ENCODE measurements at places on chromosomes 7 and 10. TPM values are rescaled to one million over a fixed set of nuclear protein-coding genes. Genes with fewer than 3 reads are reported as not detected.

GRCh38 chr10:71868192-71868697, 17.2 kb upstream of the PSAP start:
- H3K36me3 ChIP-seq, result no peaks in the 10 kb centered on the region
- DNase-seq, result peak; percentile 85
- H3K4me3 ChIP-seq, result no peak overlapping the region
- no peaks in the 10 kb centered on the region for H3K27me3 ChIP-seq

DNA sequence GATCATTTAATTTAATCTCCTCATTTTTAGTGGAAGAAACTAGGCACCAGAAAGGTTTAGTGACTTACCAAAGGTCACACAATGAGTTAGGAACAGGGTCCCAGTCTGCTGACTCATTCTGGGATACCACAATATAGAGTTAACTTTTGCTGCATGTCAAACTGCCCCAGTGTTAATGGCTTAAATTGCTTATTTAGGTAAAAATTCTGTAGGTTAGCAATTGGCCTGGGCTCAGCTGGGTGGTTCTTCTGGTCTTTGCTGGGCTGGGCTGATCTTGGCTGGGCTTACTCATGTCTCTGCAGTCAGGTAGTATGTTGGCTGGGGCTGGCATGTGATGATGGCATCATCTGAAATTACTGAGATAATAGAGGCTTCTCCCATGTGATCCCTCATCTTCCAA, 111.6 kb downstream of the EMX2 start:
- DNase-seq, result no peak
- no peak overlapping the region for H3K4me3 ChIP-seq
- H3K36me3 ChIP-seq, result no peaks in the 10 kb centered on the region
- H3K27ac ChIP-seq, result no peak overlapping the region
- H3K4me1 ChIP-seq, result peaks cover 10% of the 10 kb centered on the region
- H3K27me3 ChIP-seq, result no peaks in the 10 kb centered on the region

DNA sequence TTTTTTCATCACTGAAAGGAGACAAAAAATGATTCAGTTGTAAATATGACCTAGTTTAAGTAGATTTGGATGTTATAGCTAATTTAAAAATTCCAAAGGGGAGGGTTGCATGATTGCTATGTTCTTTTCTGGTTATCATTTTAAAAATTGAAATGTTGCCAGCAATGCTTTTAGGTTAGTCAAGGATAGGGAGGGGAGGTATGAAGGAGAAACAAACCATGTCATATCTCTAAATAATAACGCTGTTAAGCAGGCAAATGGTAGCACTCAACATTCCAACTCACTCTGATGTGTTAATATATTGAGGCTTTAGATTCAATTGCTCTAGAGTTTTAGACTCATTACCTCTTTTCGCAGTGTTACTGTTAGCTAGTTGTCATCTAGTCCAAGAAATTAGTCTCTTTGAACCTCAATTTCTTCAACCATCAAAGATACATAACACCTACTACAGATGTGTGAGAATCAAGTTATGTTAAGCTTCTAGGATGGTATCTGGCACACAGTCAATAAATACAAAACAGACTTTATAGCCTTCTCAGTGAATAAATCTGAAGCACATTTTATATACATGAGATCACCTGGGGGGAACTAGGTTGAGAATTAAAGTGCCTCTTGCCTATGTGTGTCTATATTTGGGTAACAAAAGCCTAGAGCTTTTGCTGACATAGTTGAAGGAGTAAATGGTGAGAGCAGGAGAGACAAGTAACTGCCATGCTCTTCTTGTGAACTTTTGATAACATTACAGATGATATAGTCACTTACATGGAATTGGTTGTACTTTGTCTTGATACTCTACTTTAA, 124.9 kb downstream of the CSTF2T start:
- no peak overlapping the region for H3K4me3 ChIP-seq
- H3K27ac ChIP-seq, result no peak overlapping the region
- H3K36me3 ChIP-seq, result no peaks in the 10 kb centered on the region
- no peaks in the 10 kb centered on the region for H3K27me3 ChIP-seq
- H3K4me1 ChIP-seq, result no peaks in the 10 kb centered on the region
- no peak for DNase-seq

- no peak overlapping the region for H3K27ac ChIP-seq
- no peak overlapping the region for H3K4me3 ChIP-seq
Observed at GRCh38 chr7:139650429-139651100, 127.1 kb downstream of the CLEC2L start.

DNA sequence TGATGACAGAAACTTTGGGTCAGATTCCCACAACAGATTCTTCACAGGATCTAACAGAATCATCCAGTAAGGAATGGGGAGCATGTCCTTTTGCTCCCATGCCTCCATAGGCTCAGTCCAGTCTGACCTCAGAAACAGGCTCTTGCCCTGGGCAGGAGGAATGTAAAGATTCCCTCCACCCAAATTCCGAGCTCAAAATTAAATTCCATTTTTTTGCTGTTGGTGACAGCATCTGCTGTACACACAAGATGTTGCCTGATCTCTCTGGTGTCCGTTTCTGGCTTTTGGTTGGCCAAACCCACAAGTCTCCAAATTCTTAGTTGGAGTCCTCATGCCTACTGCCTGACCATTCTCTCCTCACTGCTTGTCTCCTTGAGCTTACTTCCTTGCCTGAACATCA, 53.7 kb downstream of the SEM1 start:
- H3K4me3 ChIP-seq, result no peak overlapping the region
- no peaks in the 10 kb centered on the region for H3K4me1 ChIP-seq
- no peak overlapping the region for H3K27ac ChIP-seq
- no peaks in the 10 kb centered on the region for H3K27me3 ChIP-seq

GRCh38 chr7:98562381-98562823, 54.7 kb upstream of the NPTX2 start:
- H3K36me3 ChIP-seq, result no peaks in the 10 kb centered on the region
- no peaks in the 10 kb centered on the region for H3K27me3 ChIP-seq
- no peak overlapping the region for H3K27ac ChIP-seq
- no peak overlapping the region for H3K4me3 ChIP-seq
- DNase-seq, result peak; percentile 8
- H3K4me1 ChIP-seq, result no peaks in the 10 kb centered on the region

DNA sequence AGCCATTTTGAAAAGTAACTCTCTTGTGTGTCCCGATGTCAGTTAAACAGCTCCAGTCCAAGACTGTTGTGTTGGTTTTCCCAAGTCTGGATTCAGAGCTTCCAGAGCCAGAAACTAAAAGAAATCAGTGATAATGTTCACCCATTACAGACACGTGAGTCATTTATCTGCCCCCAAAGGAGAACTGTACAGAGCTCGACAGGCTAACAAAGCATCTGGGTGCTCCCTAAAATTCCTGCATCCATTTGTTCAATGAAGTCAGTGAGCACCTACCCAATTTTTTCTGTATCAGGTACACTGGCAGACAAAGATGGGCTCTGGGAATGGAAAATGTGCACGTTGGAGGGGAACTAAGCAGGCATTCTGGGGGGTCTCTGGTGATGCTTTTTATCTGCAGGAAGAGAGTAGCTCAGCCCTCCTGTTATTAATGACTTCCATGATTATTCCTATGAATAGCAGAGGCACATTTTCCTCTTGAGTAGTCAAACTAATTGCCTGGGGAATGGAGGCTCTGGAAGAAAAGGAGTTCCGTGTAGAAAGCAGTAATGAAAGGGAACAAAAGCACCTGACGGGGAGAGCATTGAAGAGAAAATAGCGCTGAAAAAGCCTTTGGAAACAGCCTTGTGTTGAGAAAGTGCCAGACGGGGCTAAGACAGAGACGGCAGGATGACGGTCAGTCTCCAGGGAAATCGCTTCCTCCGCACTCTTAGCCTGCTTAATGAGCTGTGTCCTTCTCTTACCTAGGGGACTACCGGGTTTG, 75.3 kb downstream of the GAD2 start:
- H3K4me3 ChIP-seq, result no peak overlapping the region
- no peaks in the 10 kb centered on the region for H3K27me3 ChIP-seq
- no peaks in the 10 kb centered on the region for H3K36me3 ChIP-seq
- no peaks in the 10 kb centered on the region for H3K4me1 ChIP-seq

- H3K36me3 ChIP-seq, result no peaks in the 10 kb centered on the region
- peaks cover 8% of the 10 kb centered on the region for H3K4me1 ChIP-seq
- DNase-seq, result no peak
Observed at GRCh38 chr10:88048312-88048711, 184.9 kb downstream of the PTEN start.

DNA sequence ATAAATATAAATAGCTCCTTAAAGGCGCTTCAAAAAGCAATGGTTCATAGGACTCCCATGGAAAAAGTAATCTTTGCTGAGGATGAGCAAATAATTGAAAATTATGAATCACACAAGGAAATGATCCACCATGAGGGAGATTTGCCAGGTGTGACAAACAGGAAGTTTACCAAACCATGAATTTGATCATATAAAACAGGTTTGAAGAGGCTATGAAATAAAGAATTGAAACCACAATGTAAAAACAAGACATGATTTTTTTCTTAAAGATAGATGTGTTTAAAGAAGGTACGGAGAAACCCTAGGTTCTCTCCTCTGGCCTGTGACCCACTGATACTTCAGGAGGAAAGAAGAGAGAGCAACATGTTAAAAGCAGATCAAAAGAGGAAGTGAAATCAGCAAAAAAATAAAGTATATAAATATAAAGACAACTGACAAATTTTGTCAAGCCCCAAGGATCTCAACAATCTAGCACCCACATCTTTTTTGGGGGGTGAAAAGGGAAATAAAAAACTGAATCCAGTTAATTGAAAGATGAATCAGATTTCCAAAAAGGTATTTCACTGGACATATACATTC, 111.3 kb upstream of the ASAH2 start:
- no peak overlapping the region for H3K4me3 ChIP-seq
- DNase-seq, result no peak
- H3K27ac ChIP-seq, result no peak overlapping the region
- no peaks in the 10 kb centered on the region for H3K4me1 ChIP-seq
- H3K36me3 ChIP-seq, result no peaks in the 10 kb centered on the region

DNA sequence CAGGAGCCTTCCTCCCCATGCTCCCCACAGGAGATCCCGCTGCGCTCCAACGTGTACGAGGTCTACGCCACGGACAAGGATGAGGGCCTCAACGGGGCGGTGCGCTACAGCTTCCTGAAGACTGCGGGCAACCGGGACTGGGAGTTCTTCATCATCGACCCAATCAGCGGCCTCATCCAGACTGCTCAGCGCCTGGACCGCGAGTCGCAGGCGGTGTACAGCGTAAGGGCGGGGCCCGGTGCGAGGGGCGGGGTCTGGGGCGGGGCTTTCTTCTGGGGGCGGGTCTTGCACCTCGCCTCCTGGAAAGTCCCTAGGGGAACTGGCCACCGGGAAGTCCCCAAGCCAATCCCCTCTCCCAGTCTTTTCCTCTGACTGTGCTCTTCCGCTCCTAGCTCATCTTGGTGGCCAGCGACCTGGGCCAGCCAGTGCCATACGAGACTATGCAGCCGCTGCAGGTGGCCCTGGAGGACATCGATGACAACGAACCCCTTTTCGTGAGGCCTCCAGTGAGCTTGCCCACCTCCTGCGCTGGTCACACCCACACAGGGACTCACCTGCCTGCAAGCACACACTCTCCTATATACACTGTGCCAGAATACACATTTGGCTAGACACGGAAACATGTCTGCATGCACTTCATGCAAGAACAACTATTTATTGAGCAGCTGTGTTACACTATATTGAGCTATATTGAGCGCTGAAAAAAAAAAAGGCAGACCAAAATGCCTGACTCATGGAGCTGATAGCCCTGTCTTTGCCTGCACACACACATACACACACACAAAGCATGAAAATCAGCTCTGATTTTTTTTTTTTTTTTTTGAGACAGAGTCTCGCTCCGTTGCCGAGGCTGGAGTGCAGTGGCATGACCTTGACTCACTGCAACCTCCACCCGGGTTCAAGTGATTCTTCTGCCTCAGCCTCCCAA, 32.7 kb upstream of the VSIR start:
- no peak overlapping the region for H3K27ac ChIP-seq
- H3K4me1 ChIP-seq, result no peaks in the 10 kb centered on the region
- no peak for DNase-seq
- no peaks in the 10 kb centered on the region for H3K36me3 ChIP-seq
- H3K27me3 ChIP-seq, result peaks cover 15% of the 10 kb centered on the region

DNA sequence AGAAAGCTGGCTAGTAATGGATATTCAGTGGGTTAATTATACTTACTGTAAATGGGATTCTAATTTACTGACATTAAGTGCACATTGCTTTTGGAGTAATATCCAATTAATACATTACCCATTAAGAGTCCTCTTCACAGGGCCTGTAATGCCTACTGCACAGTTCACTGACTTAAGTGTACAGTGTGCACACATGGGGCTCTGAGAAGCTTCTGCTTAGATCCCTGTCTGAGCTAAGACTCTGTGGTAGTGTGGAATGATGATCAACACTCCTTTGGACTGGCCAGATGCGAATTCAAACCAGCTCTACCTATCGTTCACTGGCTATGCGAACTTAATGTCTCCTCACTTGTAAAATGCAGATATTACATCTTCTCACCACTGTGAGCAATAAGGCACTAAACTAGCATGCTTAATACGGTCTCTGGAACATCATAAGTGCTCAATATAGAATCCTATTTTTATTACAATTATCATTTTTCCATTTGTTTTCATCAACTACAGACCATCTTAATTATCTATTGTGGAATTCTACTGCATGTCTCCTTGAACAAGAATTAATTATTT, 53.8 kb upstream of the SEC61G start:
- no peaks in the 10 kb centered on the region for H3K36me3 ChIP-seq
- H3K4me1 ChIP-seq, result peaks cover 18% of the 10 kb centered on the region
- H3K27me3 ChIP-seq, result no peaks in the 10 kb centered on the region
- H3K4me3 ChIP-seq, result no peak overlapping the region
- peak; percentile 22 for DNase-seq

- H3K27me3 ChIP-seq, result no peaks in the 10 kb centered on the region
- DNase-seq, result no peak
- H3K27ac ChIP-seq, result no peak within 1 kb of the TSS
- no peaks in the 10 kb centered on the region for H3K4me1 ChIP-seq
- H3K36me3 ChIP-seq, result no peaks in the 10 kb centered on the region
Observed at GRCh38 chr10:70602665-70603448, at the start of gene PRF1. Gene PRF1 (minus strand): TSS chr10:70602741. CDS start chr10:70600902, 1,839 bp downstream.

DNA sequence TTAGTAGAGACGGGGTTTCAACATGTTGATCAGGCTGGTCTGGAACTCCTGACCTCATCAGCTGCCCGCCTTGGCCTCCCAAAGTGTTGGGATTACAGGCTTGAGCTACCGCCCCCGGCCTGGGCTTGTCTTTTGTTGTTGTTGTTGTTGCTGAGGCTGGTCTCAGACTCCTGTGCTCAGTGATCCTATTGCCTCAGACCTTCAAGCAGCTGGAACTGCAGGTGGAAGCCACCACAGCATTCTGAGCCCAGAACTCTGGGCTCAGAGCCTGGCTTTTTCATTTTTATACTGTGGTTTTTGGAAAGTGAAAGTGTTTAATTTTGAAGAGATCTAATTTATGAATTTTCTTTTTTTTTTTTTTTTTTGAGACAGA, 16.2 kb upstream of the DNAJB6 start:
- H3K4me3 ChIP-seq, result no peak overlapping the region
- H3K36me3 ChIP-seq, result no peaks in the 10 kb centered on the region
- peak; percentile 43 for DNase-seq
- no peak overlapping the region for H3K27ac ChIP-seq
- peaks cover 7% of the 10 kb centered on the region for H3K4me1 ChIP-seq
- H3K27me3 ChIP-seq, result no peaks in the 10 kb centered on the region

GRCh38 chr10:3774018-3774813, 10.8 kb downstream of the KLF6 start:
- H3K36me3 ChIP-seq, result peaks cover 28% of the 10 kb centered on the region
- no peak overlapping the region for H3K27ac ChIP-seq
- DNase-seq, result peak; percentile 38
- H3K4me1 ChIP-seq, result peaks cover 42% of the 10 kb centered on the region

LIPF gene
- total RNA-seq, result not detected

MSMB gene
- not detected for total RNA-seq

AFAP1L2 gene
- 28.1 TPM for total RNA-seq

PSMC2 gene
- 144 TPM for total RNA-seq

MOGAT3 gene
- not detected for total RNA-seq

SEC31B gene
- 7.8 TPM for total RNA-seq

Measured in astrocyte (in vitro differentiated cells and primary cell).